ENCODE measurements at places on chromosomes 16 and 17. TPM values are rescaled to one million over a fixed set of nuclear protein-coding genes. Genes with fewer than 3 reads are reported as not detected.

KRTAP4-9 gene
- total RNA-seq: not detected

FOXC2 gene
- total RNA-seq: 1.3 TPM

KRTAP4-5 gene
- total RNA-seq: not detected

NOXO1 gene
- not detected for total RNA-seq

ESRP2 gene
- 0.24 TPM for total RNA-seq

HERPUD1 gene
- 98.9 TPM for total RNA-seq

TMEM208 gene
- total RNA-seq: 48.5 TPM

KRTAP9-1 gene
- not detected for total RNA-seq

COPRS gene
- total RNA-seq: 148 TPM

PRSS8 gene
- not detected for total RNA-seq

TMEM235 gene
- total RNA-seq: not detected

FOXF1 gene
- 3.0 TPM for total RNA-seq

CMTM2 gene
- total RNA-seq: not detected

NPB gene
- total RNA-seq: 3.7 TPM

ADCY9 gene
- 6.9 TPM for total RNA-seq

PRDM7 gene
- total RNA-seq: not detected

ARHGDIG gene
- not detected for total RNA-seq
